Activated naive CD4-positive, alpha-beta T cell treated with anti-CD3 and anti-CD28 coated beads, Interleukin-2, amount 50 U/mL, for 16 hours (primary cell): ENCODE measurements at places on chromosomes 5 and 9.

GRCh38 chr5:68048516-68048915 is 167.0 kb upstream of the PIK3R1 start:
- DNase-seq, result no peak

DNA sequence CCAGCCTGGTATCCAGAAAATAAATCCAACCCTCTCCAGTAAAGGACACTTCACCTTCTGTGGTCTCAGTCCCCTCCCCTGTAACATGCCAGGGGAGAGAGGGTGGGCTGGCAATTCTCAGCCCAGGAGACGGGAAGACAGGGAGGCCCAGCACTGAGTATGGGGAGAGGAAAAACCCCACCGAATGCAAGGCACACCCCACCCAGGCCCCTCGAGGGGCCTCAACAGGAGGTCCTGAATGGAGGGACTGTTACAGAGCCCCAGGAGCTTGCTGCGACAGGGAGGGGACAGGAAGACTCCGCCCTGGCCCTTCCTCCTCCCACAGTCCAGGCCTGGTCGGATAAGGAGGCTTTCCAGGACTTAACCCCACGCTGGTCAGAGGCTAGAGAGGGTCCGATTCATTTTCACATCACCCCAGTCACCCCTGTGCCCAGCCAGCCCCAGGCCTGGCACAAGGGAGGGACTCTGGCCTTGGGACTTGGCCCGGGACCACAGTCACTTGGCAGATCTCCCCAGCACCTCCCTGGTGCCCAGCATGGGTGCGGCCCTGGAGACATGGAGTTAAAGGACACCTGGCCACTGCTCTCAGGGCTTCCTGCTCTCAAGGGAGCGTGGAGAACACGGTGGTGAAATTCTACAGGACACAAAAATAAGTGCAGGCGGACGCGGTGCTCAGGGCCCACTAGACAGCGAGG is 44.9 kb upstream of the STXBP1 start:
- no peak for DNase-seq

- no peak for DNase-seq
These were observed 26.0 kb downstream of the NUTM2F start for GRCh38 chr9:94302426-94302825.

DNA sequence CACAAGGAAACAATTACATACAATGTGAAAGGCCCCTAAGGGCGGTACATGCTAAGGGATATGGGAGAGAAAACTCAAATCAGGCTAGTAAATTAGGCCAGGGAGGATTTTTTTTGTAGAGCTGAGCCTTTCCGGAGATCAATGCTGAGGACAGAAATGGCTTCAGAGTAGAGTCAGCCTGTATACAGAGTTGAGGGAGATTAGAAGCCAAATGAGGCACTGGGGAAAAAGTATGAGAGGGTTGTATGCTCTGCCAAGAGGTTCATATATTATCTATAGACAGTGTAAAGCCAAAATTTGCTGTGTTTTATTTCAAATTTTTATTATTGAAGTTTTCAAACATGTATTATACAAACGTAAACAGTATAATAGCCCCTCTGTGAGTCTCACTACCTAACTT is 103.1 kb downstream of the BNC2 start:
- DNase-seq, result no peak

DNA sequence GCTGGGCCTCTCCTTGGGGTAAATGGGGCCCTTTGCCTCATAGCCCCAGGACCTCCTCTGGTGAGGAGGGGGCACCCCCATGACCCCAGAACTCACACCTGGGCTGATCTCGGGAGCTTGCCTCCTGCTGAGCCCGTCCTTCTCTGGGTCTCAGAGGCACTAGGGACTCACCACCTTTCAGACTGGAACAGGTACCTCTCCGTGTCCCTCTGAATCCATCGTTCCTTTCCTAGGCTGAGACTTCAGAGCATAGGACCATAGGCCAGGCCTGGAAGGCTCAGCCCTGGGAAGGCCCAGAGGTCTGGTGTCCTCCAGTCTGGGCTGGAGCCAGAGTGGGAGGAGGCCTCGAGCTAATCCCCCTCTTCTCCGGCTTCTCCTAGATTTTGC is 97.9 kb downstream of the CACNA1B start:
- no peak for DNase-seq

DNA sequence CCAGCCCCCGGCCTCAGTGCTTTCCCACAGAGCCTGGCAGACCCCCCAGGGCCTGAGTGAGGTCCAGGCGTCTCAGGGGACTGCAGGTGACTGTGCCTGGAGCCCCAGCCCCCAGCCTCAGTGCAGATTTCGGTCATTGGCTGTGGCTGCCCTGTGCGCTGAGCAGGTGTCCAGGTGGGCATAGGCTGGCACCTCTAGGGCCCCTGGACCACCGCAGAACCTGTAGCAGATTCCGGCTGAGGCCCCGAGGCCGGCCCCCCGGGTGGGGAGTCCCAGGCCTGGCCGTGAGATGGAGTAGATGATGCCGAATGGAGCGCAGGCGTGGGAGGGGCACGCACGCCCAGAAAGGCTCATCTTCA is 12.1 kb downstream of the EXD3 start:
- DNase-seq, result no peak

DNA sequence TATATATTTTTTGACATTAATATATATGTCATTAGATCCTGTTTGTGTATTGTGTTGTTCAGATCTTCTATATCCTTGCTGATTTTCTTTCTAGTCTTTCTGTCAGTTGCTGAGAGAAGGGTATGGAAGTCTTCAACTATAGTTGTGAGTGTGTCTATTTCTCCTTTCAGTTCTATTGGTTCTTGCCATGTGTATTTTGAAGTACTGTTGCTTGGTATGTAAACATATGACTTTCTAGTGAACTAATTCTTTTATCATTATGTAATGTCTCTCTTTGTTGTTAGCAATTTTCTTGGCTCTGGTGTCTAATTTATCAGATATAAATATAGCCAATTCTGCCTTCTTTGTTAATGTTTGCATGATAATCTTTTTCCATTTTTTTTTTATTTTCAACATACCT is 84.3 kb upstream of the CAST start:
- no peak for DNase-seq

DNA sequence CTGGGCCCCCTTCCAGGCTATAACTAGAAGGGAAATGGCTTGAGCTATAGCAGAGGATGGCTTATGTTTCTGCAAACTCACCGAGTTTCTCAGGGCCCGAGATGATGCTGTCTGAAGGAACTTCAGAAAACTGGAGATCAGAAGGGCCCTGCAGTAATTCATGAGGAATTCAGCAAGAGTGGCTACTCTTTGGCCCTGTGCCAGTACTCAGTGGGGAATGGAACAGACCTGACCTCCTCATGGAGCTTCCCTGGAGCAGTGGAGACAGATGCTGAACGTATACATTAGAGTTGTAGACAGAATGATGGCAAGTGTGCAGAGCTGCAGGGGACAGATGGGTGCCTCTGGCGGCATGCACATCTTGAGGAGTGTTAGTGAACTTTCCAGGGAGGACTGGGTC is 17.3 kb upstream of the SMIM32 start:
- DNase-seq, result no peak
